ENCODE measurements at places on chromosomes 5 and 9.

- no peak for DNase-seq
Observed at GRCh38 chr5:139403418-139403786, 487 bp downstream of the SPATA24 start.

GRCh38 chr9:90702441-90702955, 59.9 kb upstream of the DIRAS2 start:
- no peak for DNase-seq

GRCh38 chr5:98415663-98416062, 357.8 kb upstream of the RGMB start:
- DNase-seq: no peak

DNA sequence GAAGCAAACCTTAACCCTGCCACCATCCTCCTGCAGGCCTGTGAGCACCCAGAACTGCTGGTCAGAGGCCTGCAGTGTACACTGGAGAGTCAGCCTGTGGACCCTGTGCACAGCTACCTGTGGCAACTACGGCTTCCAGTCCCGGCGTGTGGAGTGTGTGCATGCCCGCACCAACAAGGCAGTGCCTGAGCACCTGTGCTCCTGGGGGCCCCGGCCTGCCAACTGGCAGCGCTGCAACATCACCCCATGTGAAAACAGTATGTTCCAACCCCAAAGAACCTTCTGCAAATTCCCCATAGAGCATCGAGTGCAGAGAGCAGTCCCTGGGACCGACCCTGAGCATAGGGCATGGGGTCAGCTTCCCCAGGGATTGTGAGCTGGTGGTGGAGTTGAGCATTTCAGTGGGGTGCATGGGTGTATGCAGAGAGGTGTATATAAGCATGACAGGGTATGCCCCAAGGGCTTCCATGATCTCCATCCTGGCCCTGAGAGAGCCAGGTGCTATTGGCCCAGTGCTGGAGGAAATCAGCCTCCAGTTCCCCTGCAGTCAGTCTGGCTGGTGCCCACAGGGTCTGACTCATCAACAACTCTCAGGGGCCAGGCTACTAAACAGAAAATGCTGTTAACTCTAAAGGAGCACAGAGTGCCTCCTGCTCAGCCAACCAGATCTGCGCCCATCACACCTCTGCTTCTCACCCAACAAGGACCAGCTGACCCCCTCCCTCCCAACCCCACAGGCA, 126.2 kb downstream of the SAXO1 start:
- DNase-seq: no peak

- no peak for DNase-seq
Observed at GRCh38 chr9:106816524-106816923, 46.4 kb upstream of the ZNF462 start.

GRCh38 chr9:129140397-129141065, 29.3 kb downstream of the PTPA start:
- no peak for DNase-seq

DNA sequence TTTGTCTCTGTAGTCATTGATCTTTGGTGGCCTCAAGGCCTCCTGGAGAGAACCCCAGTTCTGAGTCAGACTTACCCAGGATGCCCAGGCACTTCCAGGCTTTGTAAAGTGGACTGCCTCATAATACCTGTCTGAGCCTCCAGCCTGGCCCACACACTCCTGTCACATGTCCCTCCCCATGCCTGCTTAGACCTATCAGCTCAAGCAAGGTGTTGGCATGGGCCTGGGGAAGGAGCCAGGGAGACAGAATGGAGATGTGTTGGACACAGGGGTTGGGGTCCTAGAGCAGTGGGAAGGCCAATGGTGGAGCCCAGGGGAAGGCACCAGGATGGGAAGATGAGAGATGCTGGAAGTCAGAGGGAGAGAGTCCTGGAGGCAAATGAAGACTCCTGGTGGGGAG, 136.2 kb downstream of the CFAP90 start:
- DNase-seq: no peak

GRCh38 chr5:54090495-54091120, 219.8 kb downstream of the ARL15 start:
- no peak for DNase-seq

- DNase-seq: no peak
Observed at GRCh38 chr9:69171049-69171448, 3.0 kb upstream of the TJP2 start.

DNA sequence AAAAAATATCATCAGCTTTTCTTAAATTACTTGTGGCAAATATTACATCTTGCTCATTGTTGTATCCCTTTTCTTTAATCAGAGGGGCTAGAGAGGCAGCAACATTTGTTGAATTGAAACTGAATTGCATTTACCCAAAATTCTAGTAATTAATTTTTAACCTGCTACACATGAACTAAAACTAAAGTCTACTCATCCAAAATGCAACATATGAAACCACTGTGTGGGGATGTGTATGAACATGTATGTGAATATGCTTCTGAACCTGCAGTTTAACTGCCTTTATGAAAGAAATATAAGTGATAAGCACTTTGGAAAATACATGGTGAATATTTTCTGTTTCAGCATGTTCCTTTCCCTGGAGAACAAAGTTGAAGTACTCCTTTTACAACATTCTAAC, 158.5 kb downstream of the KIAA0825 start:
- DNase-seq: no peak

- no peak for DNase-seq
Observed at GRCh38 chr5:73968729-73969128, 342.7 kb downstream of the ARHGEF28 start.

GRCh38 chr5:80796846-80797245, 142.1 kb upstream of the DHFR start:
- no peak for DNase-seq

DNA sequence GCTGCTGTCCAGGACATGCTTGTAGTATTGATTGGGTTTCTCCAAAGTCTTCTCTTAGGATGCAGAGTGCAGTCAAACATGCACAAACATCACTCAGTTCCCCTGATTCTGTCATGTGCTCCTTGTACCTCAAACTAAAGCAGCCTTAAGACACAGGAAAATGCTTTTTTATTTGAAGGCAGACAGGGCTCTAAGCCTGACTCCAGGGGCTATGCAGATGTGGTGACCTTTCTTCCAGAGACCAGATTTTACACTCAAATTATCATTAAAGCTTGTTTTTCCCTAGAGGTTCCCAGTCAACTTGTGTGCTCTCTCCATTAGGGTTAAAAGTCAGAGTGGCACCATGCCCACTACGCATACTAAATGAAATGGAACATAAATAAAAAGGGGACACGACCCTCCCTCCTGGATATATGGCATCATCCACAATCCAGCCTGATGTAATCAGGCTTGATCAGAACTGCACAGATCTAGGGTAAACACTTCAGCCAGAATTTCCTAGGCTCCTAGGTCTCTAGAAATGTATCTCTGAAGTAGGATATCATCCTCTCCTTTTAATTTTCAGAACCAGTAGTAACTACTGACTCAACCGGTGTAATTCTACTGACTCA, 771.1 kb downstream of the NR2F1-AS1 start:
- DNase-seq: no peak

- DNase-seq: no peak
Observed at GRCh38 chr5:54388409-54388808, 67.1 kb upstream of the HSPB3 start.

GRCh38 chr5:465591-466403, 22.8 kb downstream of the EXOC3 start:
- no peak for DNase-seq

- no peak for DNase-seq
Observed at GRCh38 chr5:167642181-167642580, 649.3 kb upstream of the WWC1 start.

GRCh38 chr9:27179245-27179865, 70.3 kb downstream of the TEK start:
- DNase-seq: no peak

DNA sequence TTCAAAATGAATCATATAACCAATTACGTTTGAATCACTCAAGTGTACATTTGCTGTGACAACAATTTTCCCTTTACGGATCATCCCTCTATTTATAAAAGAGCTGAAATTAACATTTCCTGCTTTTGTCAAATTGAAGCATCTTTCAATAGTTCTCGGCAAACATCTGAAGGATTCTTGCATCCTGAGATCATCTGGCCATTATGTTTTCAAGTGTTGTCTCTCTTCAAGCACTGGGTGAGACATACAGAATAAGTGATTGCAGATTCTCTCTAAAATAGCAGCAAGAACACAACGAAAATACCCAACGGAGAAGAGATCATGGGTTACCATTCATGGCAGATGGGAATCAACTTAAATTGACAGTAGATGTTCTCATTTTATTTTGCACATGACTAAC, 283.4 kb upstream of the GRAMD2B start:
- no peak for DNase-seq

GRCh38 chr9:21764846-21765245, 37.6 kb upstream of the MTAP start:
- no peak for DNase-seq

DNA sequence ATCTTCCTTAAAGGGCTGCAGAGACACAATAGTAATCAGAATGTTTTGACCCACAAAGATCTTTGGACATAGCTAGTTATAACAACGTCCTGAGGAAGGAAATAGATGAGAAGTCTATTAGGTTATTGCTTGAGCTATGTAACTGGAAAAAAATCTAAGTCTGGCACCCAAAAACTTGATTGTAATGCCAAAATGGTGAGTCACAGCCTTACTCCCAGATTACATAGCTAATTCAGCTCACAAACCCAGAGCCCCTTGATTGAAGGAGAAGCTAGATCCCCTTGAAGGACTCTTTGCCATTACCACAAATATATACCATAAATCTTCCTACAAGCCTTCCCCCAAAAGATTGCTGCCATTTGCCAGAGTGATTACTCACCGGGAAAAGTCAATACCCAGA, 341.8 kb upstream of the KIF2A start:
- DNase-seq: no peak

DNA sequence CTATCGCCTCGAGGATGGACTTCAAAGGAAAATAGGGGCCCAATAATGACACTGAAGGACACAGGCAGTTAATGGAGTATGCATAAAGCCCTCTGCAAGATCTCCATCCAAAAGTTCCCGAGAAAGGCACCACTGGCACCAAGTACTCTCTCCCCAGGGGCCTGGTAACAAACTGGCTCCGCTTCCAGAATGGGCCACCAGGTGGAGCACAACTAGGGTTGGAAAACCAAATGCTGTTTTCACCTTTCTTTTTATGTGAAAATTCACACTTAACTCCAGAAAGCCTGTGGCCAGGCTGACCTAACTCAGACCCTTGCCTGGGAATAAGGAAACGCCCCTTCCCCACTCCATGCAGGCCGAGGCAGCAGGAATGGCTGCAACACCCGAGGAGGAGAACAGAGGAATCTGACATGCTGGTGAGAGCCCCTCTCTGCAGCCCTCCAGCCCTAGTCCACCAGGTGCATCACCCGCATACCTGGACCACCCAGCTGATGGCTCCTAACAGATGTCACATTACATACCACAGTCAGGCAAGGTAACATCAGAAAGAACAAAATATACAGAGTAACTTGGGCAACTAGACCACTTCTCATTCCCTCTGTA, 42.8 kb downstream of the CAMSAP1 start:
- peak; percentile 73 for DNase-seq

DNA sequence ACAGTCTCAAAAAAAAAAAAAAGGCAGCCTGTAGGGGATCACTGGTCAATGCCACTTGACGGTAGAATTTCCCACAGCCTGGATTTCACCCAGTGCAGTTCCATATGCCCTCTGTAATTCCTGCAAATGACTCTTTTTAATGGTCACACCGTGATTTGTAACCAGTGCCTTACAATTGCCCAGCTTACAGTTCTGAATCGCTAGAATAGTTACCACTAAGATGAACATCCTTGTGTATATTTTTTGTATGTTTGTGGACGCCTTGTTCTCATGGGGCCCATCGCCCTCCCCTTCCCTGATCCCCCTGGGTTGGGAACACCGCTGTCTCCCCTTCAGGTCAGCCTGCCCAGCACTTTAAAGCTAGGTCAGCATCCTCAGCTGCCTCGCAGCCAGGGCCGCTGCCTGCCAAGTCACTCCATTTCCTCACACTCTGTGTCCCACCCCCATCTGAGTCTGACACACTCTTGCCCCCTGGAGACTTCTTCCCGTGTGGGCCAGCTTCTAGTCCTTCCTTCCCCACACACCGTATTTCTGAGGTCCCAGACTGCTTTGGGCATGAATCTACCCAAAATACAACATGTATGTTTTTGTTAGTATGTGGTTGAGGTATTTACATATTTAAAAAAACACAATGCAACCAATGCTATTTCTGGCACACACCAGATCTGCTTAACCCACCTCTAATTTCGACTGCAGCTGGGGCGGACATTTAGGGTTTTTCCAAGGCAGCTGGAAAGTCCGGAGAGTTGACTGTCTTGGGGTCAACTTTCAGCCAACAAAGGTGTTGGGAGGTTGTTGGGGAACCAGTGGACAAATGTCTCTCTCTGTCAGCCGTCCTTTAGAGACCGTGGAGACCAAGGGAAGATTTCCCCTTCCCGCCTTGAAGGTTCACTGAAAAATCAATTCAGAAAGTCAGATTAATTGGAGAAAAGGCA, 120.5 kb upstream of the NEK6 start:
- DNase-seq: no peak

- DNase-seq: no peak
Observed at GRCh38 chr5:95743232-95743631, 12.1 kb downstream of the RHOBTB3 start.

- DNase-seq: peak; percentile 6
Observed at GRCh38 chr5:42057254-42057690, 132.2 kb downstream of the FBXO4 start.

GRCh38 chr5:167952278-167952995, 339.0 kb upstream of the WWC1 start:
- DNase-seq: no peak

- DNase-seq: no peak
Observed at GRCh38 chr9:131487621-131488031, 15.1 kb upstream of the POMT1 start.

DNA sequence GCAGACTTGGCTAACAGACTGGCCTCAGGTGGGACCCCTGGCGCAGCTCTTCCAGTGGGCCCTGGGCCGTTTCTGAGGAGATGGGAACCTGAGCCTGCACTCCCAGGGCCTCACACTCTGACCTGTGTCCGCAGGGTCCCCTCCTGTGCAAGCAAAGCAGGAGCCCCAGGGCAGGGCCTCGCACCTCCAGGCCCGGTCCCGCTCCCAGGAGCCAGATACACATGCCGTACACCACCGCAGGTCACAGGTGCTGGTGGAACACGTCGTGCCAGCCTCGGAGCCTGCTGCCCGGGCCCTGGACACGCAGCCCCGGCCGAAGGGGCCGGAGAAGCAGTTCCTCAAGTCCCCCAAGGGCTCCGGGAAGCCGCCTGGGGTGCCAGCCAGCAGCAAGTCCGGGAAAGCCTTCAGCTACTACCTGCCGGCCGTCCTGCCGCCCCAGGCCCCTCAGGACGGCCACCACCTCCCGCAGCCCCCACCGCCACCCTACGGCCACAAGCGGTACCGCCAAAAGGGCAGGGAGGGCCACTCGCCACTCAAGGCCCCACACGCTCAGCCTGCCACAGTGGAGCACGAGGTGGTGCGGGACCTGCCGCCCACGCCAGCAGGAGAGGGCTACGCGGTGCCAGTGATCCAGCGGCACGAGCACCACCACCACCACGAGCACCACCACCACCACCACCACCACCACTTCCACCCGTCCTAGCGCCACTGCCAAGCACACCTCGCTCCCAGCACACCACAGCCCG, 29.2 kb downstream of the NKD2 start:
- no peak for DNase-seq

- no peak for DNase-seq
Observed at GRCh38 chr5:72244862-72245371, 75.1 kb downstream of the MRPS27 start.
